ENCODE measurements at places on chromosomes 11 and 22. TPM values are rescaled to one million over a fixed set of nuclear protein-coding genes. Genes with fewer than 3 reads are reported as not detected.

DNA sequence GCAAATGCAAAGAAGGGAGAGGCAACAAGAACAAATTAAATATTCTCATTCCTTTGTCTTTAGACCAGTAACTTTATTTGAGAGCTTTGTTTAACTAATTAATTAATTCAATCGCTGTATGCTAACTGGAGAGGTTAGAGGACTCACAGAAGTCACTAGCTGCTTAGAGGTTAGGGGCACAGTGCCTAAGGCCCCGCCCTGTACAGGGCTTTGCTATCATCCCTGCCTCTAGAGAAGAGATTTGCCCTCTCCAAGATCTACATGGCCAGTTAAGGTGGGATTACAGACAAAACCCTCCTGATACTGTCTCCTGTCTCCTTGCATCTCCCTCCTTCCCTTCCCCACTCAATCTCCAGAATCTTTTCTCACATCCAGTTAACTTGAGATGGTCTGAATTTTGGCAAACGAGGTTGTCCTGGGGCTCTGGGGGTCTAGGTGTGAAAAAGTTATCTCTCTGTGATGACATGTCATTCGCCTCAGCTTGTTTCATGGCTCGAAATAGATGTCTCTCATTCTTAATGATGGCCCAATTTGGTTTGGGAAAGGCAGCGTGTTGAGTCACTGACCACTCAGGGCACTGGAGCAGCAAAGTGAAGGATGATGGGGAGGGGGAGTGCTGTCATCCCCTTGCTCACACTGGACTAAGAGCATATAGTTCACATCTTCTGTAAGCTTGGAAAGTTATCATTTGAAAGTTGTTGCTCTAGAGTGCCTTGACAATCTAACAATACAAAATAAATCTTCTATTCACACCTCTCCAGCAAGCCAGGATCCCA, 190.9 kb downstream of the KIRREL3 start:
- no peak for DNase-seq

DNA sequence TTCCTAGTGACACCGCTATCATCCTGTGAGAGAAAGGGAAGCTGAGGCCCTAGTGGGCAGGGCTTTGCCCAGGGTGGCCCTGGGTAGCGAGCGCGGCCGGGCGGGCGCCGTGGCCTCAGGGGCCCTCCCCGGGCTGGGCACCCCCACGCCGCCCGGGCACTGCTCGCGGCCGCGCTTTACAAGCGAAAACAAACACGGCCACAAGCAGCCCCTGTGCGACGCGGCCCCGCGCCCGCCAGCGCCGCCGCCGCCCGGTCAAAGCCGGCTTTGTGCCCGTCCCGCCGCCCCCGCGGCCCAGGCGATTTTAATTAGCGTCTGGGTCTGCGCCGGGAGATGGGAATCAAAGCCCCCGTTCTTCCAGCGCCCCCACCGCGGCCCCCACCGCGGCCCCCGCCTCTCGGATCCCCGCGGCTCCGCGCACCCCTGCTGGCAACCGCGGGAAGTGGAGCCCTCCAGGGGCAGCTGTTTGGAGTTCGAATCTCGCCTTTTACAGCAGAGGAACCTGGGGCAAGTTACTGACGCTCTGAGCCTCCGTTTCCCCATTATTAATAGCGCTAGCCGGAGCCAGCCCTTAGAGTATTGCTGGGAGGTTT, 47.9 kb downstream of the CHRDL2 start:
- DNase-seq = no peak

GRCh38 chr11:61142424-61142823, 18.8 kb downstream of the VPS37C start:
- DNase-seq = no peak

DNA sequence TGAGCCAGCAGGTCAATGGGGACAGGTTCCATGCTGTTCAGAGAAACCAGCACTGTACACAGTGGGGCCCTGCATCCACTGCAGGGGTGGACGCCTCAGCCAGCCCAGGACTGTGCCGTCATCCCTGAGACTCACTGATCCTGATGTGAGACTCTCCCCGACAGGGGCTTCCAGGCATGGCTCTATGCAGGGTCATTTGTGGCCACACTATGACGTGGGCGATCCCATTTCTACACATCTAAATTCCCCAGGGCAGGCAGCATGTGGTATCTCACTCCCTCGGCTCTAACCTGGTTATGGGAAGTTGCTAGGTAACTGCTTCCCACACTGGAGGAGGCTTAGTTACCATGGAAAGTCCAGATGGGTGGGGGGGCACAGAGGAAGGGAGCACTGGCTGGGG, 14.2 kb upstream of the FAM83F start:
- no peak for DNase-seq

GRCh38 chr11:70913715-70914231, 338.6 kb downstream of the SHANK2 start:
- no peak for DNase-seq

DNA sequence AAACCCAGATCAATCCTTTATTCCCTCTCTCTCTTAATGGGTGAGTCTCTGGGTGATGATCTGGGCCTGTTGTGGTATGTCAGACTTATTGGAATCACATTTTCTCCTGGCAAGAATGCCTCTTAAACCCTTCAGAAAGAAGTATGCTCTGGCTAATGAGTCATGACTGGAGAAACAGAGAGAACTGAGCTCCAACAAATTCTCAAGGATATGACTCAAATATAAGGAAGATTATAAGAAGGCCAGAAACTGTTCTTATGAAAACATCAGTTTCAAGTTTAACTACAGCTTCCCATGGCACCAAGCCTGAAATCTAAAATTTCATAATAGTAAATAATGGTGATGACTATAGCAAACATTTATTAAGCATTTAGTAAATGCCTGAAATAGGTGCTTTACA, 83.9 kb downstream of the OR5AK2 start:
- no peak for DNase-seq

DNA sequence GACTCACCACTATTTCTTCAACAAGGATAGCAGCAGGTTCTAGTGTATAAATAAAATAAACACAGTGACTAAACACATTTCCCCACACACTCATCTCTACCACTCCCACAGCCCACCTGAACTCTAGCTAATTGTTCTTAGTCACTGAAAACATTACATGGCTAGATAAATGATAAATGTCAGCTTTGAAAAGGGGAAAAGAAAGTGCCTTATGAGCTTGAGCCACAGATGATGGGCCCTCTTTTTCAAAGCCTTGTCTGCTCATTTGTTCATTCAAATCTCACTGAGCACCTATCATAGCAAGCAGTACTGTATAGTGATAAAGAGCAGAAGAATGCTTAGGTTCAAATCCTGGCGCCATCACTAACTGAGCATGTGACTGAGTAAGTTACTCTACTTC, 58.3 kb downstream of the SIK3 start:
- DNase-seq = peak; percentile 50

DNA sequence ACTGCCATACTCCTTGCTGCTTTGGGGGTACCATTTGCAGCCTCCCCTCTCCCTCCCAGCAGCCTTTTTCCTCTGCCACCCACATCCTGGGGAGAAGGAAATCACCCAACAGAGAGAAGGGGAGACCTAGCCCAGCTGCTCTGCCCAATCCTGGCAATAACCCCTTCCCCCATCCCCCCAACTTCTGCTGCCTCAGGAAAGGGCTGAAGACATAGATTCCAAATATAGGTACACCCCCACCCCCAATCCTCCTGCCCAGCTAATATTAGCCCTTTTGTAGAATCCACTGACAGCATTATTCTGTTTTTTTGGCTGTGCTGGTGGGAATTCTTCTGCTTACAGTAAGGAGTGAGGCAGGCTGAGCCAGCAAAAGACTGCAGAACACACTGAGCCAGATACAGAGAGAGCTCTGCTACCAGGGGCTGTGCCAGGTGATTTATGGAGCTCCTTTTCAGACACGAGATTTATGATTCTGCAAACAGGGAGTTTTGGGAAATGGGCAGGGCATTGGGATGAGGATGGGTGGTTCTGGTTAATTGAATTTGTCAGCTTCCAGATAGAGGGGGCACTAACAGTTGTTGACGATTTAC, 164.0 kb downstream of the TENM4 start:
- DNase-seq = no peak

DNA sequence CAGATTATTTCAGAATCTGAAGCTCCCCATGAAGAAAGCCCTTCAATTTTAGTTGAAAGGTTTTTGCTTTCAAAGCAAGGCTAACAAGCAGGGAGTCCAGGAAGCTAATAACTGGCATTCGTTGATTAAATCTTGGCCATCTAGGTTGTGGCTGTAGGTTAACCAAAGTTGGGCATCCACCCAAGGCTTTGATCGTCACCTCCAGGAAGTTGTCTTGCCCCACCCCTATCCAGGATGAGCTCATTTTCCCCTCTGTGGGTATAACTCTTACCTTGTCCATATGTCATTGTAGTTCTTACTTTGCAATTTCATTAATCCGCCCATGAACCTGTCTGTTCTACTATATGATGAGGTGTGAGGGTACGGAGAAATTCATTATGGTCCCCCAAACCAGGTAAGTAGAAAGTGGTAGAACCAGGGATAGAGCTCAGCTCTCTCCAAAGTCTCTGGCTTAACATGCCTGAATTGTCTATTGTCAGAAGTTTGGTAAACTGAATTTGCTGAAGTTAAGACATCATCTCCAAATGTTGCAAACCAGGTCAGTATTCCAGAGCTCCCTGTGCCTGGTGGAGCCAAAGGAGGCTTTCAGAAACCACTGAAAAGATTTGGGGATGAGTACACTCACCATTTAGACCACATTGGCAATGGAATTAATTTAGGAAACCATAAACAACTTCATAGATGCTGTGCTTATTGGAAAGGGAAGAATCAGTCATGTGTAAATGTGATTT, 97.1 kb downstream of the CD44 start:
- DNase-seq = peak; percentile 86

CDCA5 gene
- 95.1 TPM for total RNA-seq

SYNGR1 gene
- not detected for total RNA-seq

IGSF9B gene
- total RNA-seq = 91.8 TPM

MRGPRE gene
- total RNA-seq = not detected

APOL5 gene
- not detected for total RNA-seq

FXYD6 gene
- not detected for total RNA-seq

MACROD1 gene
- 28.6 TPM for total RNA-seq

OR4D5 gene
- total RNA-seq = not detected

All from activated CD4-positive, alpha-beta T cell treated with anti-CD3 and anti-CD28 coated beads, Interleukin-2, amount 10 ng/mL, durations not matched to agents 24 days and 14 days (primary cell).